Activated CD4-positive, alpha-beta T cell treated with anti-CD3 and anti-CD28 coated beads, Interleukin-2, amount 10 ng/mL, durations not matched to agents 7 days and 5 days (primary cell): ENCODE measurements at places on chromosomes 3 and 15.

GRCh38 chr3:119013951-119014350 is 20.7 kb downstream of the IGSF11 start:
- DNase-seq = no peak

- DNase-seq = no peak
Measured at GRCh38 chr3:147414390-147415138, 5.4 kb downstream of the ZIC1 start.

GRCh38 chr3:124636101-124636862 is 94.0 kb upstream of the UMPS start:
- peak; percentile 12 for DNase-seq

DNA sequence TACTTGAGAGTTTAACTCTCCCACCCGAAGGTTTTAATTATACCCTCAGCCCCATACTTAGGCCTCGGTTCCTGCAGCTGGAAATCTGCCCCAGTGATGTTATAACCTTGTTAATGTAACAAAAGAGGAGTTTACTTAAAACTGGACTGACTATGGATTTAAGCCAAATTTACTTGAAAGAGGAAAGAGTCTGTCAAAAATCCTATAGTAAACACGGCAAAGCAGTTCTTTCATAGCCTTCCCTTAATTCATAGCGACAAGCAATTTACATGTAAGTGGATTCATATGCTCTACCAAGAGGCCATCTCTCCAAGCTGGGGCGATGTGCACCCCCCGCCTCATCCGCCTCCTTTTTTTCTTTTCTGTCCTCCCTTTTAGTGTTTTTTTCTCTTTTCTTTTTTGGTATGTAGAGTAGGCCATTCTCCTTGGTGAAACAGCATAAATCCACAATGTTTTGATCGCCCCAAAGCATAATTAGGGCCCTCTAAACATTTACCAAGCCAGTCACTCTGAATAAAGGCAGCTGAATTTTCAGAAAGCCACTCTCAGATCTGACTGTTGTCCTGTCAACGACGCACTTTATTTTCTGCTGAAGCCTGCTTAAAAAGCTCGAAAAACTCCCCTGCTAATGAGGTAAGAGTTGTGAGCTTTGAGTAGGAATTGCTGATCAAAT is 373.1 kb upstream of the WNT5A start:
- no peak for DNase-seq

DNA sequence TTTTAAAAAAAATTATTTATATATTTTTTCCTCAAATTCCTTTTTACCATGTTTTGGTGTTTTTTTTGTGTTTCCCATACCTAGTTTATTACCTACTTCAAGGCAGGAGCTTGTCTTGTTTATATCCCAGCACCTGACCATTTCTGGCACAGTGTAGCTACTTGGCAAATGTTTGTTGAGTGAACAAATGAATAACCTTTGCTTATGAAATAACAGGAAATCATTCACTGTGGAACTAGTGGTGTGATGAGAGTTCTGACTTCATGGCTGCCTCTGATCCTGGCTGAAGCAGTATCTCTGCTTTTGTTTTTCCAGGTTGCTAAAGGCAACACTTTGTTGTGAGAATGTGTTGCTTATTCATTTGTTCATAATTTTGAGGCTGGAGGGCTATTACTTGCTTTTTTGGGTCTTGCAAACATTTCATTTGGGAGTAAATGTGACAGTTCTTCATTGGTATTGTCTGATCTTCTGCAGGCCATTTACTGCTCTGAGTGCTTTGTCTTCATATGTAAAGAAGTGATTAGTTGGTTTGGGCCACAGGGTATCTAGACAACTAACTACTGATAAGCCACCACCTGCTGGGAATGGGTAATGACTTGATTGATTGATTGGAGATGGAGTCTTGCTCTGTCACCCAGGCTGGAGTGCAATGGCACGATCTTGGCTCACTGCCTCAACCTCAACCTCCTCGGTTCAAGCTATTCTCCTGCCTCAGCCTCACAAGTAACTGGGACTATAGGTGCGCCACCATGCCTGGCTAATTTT is 5.7 kb downstream of the RAD54L2 start:
- DNase-seq = no peak

DNA sequence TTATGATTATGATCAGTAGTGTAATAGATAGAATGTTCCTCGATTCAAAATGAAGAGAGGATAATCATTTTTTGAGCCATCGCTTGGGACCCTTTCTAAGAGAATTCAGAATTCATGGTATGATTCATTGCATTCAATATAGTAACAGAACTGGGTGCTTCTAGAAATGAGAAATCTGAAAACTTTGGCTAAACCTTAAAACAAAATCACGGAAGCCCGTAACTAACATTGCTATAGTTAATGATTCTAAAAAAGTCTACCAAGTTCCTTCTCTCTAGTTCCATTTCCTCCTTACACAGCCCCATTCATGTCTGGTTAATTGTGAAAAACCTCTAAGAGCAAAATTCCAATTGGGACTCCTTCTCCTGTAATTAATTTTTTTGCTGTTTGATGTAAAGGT is 217.1 kb downstream of the GBE1 start:
- no peak for DNase-seq
